ENCODE measurements at places on chromosomes 2 and 18. TPM values are rescaled to one million over a fixed set of nuclear protein-coding genes. Genes with fewer than 3 reads are reported as not detected.

Gene CAPN14
- 1.1 TPM for total RNA-seq

Gene PAIP2B
- 3.2 TPM for total RNA-seq

Gene AQP12A
- not detected for total RNA-seq

Gene SP9
- total RNA-seq = not detected

Gene GPR39
- not detected for total RNA-seq

Gene DPYSL5
- 0.07 TPM for total RNA-seq

Gene UNC50
- 23.0 TPM for total RNA-seq

Gene ASTL
- total RNA-seq = 2.5 TPM

Gene LDAH
- total RNA-seq = 37.6 TPM

Gene MEIS1
- total RNA-seq = not detected

Gene SKOR2
- not detected for total RNA-seq

Gene CFC1
- not detected for total RNA-seq

Gene EMILIN1
- 0.29 TPM for total RNA-seq

Gene LYG1
- total RNA-seq = 0.36 TPM

Gene ATP6V1B1
- total RNA-seq = not detected

Gene AMMECR1L
- total RNA-seq = 12.7 TPM

Gene ADD2
- total RNA-seq = 42.9 TPM

Gene ASB18
- not detected for total RNA-seq

Gene KLHL29
- 2.4 TPM for total RNA-seq

Gene C2orf76
- total RNA-seq = 9.5 TPM

Gene ACKR3
- total RNA-seq = 0.45 TPM

Gene SF3B1
- 235 TPM for total RNA-seq

Gene ERFE
- not detected for total RNA-seq

Gene SIX3
- not detected for total RNA-seq

Gene VRK2
- 16.1 TPM for total RNA-seq

Gene MRO
- not detected for total RNA-seq

Gene ALPP
- total RNA-seq = not detected

Gene TBR1
- not detected for total RNA-seq

Gene TACR1
- total RNA-seq = not detected

Gene DOK6
- total RNA-seq = not detected

Gene GPBAR1
- not detected for total RNA-seq

Gene CCDC68
- not detected for total RNA-seq

Gene CPS1
- 0.96 TPM for total RNA-seq

Gene IL36B
- total RNA-seq = not detected

Gene KCNJ13
- total RNA-seq = not detected
